ENCODE measurements at places on chromosomes 6 and 20.

- DNase-seq = peak; percentile 19
Observed at GRCh38 chr6:161373905-161374451, 100.1 kb upstream of the AGPAT4 start.

- no peak for DNase-seq
Observed at GRCh38 chr6:108119769-108120141, 45.2 kb upstream of the OSTM1 start.

GRCh38 chr6:136710877-136711552 is 81.3 kb downstream of the MAP3K5 start:
- no peak for DNase-seq

GRCh38 chr6:153538491-153538890 is 407.4 kb upstream of the RGS17 start:
- no peak for DNase-seq

- DNase-seq = no peak
Observed at GRCh38 chr6:33168639-33169038, 23.6 kb downstream of the COL11A2 start.

DNA sequence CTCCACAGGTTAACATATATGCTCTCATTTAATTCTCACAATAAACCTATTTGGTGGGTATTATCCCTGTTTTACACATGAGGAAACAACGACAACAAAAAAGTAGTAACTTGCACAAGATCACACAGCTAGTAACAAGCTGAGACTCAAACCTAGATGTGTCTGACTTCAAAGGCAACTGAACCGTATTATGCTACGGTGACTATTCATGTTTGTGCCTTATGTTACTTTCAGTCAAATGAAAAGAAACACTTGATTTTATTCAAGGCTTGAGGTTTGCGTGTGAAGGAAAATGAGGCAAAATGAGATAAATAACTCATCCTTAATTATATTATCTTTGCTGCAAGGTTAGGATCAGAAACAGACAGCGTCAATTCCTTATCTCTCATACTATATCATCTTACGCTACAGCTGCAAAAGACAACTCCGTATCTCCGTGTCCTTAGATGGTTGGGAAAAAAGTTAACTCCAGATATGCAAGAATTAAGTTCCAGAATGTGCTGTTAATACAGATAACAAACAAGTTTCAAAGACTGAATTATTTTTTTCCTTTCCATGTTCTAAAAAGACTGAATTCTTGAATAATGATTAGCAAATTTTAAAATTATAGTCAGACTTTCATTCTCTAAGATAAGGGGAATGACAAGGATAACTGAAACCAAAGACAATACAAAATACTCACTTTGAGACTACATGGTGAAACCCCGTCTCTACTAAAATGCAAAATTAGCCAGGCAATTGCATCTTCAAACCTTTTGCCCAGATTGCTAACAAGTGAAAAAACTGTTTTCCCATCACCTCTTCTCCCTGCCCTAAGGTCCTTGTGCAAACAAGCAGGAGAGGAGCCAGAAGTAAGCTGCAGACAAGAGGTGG is 27.8 kb downstream of the STAU1 start:
- DNase-seq = no peak

- DNase-seq = peak; percentile 27
Observed at GRCh38 chr6:167799033-167799821, 27.5 kb upstream of the AFDN start.

DNA sequence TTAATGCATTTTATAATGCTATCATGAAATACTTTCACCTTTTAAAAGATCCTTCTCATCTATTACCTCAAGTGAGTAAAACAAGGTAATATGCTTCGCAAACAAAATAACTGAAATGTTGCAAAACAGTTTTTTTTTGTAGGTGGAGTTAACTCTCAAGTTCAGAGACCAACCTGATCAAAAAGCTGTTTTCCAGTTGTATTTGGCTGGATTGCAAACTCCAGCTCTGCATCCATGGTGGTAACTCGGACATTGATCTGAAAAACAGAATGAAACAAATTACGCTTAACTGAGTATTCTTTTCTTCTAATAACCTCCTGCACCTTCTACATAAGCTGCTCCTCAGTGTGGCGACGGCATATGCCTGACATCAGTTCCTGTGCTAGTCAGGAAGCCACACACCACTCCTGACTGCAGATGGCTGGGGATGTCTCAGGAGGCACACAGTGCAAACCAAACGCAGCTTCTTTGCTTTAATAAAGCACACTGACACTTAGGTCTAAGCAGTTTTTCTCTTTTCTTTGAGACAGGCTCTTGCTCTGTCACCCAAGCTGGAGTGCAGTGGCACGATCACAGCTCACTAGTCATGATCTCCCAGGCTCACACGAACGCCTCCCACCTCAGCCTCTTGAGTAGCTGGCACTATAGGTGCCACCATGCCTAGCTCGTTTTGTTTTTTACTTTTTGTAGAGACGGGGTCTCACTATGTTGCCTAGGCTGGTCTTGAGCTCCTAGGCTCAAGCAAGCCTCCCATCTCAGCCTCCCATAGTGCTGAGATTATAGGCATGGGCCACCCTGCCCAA is 29.9 kb downstream of the EZR start:
- no peak for DNase-seq

DNA sequence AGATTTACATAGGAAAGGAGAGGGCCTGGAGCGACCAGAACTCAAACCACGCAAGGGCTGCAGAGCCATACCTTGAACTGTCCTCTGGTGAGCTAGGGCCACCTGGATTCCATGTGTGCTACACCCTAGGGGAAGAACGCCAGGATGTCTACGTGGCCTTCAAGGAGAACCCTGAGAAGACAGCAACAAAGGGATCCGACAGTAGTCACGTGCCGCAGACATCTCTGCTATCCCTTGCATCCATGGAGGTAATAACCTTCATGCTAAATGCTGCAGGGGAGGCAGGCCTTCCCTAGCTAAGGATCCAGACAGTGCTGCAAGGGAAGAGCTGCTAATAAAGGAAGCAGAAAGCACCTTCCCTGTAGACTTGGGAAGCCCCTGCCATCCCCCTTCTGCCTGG is 52.9 kb downstream of the NOL4L start:
- no peak for DNase-seq

GRCh38 chr6:17393892-17394631 is 667 bp downstream of the CAP2 start:
- peak; percentile 21 for DNase-seq

- DNase-seq = no peak
Observed at GRCh38 chr6:157850030-157850429, 27.0 kb downstream of the SNX9 start.

DNA sequence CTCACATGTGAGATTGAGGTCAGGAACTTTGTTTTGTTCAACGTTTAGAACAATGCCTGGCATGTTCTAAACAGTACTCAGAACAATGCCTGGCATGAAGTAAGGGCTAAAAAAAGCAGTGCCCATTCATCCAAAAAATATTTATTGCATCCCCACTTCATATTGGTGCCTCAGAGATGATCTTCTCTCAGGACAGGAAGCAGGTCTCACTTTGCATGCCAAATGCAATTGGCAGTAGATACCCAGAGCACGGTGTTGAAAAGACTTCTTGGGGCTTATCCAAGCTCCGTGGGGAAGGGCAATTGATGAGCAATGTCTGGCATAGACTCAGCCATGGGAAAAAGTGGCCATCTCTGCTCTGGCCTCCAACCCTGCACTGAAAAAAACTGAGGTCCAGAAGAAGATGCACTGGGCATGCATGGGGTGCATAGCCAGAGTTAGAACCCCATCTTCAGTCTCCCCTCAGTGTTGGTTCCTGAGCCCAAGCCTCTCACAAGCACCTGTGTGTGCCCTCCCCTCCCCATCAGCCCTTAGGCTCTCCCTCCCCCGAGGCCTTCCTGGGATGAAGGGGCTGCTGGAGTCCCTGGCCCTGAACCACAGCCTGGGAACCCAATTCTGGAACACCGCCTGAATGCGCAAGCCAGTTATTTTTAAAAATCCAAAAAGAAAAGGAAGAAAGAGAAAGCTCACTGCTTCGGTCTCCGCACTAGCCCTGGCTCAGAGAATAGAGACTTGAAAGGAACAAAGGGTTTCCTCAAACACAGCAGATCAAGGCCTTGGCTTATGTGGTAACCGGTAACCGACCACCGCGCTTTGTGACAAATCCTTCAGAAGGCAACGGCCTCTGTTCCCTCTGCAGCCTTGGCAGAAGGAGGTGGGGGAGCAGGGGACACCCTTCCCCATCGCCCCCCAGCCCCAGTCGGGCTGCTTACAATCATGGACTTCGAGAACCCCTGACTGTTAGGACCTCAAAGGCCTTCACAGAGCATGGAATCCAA is 78.5 kb upstream of the SIRPA start:
- DNase-seq = peak; percentile 85

- no peak for DNase-seq
Observed at GRCh38 chr6:144657691-144658090, 372.6 kb downstream of the UTRN start.

GRCh38 chr6:114446342-114446741 is 103.5 kb upstream of the HS3ST5 start:
- DNase-seq = no peak

GRCh38 chr20:57936636-57937385 is 227.0 kb upstream of the PMEPA1 start:
- DNase-seq = no peak

DNA sequence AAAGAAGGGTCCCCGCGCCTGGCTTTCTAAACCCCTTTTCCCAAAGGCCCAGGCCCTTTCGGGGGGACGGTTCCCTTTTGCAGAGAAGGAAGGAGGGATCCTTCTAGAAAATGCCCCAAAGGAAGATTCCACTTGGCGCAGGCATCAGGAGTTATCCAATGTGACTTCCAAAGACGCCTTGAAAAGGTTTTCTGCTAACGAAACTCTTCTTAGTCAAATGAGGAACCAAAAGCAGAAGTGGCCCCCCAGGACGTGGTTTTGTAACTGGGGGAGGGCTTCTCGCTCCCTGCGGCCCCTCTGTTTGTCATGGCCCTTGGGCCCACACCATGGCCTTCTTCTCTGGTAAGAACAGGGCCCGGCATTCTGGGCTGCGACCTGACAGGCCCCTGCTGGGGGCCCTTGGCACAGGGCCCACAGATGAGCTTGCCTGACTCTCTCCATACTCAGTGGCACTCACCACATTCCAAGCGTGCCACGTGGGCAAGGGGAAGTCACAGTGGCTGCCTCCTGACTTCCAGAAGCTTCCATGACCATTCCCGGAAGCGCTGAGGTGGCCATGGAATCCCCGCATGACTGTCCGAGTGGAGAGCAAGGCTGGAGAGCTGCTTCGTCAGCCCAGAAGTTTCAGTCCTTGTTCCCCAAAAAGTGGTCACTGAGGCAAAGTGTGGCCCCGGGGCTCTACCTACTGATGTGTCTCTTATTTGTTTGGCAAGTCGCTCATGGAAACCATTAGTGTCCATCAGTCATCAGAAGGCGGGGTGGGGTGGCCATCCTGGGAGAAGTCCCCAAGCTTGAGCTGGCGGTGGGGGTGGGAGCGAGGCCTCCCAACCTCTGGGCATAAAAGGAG is 834 bp upstream of the CTSZ start:
- no peak for DNase-seq

DNA sequence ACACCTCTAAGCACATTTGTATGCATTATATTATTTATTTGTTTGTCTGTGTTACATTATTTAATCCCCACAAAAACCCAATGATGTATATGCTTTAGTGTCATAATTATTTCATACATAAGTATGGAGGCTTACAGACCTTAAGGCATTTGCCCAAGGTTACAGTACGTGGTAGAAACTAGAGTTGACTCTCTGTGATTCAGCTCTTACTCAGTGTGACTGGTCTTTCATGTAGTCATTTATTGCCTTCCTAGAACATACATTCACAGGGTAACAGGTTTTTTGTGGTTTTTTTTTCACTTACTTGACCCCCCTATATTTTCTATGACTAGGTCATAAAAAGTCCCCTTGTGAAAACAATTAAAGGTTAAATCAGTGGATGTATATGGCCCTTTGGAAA is 566.8 kb downstream of the TFAP2A start:
- DNase-seq = no peak

GRCh38 chr6:51292659-51293058 is 474.0 kb downstream of the TFAP2B start:
- no peak for DNase-seq

GRCh38 chr6:382883-383810 is 8.4 kb upstream of the IRF4 start:
- DNase-seq = no peak

DNA sequence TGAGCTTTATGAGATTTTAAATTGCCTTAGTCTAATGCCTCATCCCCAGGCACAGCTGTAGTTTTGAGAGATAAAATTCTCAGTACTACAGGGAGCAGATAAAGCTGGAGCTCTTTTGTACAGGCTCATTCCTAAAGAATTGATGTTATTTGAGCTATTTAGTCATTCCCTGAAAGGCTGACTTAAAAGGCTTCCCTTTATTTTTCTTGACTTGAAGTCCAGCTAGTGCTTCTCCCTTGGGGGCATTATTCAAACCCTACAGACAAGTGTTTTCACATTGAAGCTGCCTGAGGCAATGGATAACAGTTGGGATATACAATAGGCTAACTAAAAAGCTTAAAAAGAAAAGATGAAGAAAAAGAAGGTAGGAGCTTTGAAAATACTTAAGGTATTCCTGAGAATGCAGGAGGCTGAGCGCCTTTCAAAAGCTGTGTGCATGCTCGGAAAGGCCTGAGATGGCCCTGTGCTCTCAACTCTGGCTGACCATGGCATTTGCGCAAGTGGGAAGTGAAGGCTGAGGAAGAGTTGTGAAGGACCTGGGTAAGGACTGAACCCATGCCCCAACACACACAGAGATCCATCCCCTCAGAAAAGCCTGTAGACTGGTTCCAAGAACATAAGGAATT is 315.1 kb downstream of the SMOC2 start:
- no peak for DNase-seq

GRCh38 chr6:139194740-139195139 is 59.9 kb downstream of the HECA start:
- no peak for DNase-seq

DNA sequence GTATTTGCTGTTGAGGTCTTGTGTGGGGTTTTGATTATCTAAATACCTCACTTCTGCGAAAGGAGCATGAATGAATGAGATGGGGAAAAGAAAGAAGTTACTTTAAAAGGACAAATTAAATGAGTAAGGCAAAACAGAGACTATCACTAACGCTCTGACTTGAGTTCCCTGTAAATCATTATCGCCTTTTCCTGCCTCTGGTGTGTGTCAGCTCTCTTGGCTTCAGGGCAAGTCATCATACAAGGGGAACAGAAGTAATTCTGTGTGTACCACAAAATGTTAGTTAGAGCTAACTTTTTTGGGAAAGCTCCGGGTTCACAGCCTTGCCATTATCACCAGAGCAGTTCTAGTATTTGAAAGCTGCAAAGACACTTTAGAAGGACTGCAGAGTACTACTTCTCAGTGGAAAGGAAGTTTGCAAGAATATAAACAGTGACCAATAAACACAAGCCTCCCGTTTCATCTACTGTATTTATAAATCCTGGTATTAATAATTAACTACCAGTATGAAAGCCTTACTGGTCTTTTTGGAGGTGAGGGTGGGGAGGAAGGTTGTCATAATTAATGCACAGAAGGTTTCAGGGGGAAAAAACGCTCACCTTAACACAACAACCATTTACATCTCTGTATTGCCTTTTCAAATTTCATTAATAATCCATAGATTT is 1.2 kb downstream of the DZANK1 start:
- DNase-seq = no peak
